ENCODE measurements at places on chromosomes 1 and 21. TPM values are rescaled to one million over a fixed set of nuclear protein-coding genes. Genes with fewer than 3 reads are reported as not detected.

DNA sequence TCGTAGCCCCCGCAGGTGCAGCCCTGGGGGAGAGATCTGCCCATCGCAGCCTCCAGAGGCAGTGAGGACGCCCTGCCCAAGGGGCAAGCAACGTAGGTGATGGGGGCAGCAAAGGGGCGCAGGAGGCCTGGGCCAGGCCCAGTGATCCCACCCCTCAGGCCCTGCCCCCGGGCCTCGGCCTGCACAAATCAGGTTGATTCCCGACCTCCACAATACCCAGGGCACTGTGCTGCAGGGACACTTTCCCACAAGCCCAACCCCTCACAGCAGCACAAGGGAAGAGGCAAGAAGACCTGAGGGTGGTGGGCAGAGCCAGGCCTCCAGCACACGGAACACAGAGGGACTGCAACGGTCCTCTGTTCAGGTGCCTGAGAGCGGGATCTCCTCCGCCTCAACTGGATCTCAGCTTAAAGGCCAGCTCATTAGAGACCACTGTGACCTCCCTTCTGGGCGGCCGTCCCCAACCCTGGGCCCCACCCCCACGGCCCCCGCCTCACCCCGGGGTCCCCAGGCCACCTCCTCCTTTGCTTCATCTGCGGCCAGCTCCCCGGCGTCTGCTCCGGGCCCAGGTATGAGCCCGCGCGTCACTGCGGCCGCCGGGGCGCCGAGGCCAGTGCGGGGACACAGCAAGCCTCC lies 812 bp upstream of the ARF1 start:
- no peak for DNase-seq

DNA sequence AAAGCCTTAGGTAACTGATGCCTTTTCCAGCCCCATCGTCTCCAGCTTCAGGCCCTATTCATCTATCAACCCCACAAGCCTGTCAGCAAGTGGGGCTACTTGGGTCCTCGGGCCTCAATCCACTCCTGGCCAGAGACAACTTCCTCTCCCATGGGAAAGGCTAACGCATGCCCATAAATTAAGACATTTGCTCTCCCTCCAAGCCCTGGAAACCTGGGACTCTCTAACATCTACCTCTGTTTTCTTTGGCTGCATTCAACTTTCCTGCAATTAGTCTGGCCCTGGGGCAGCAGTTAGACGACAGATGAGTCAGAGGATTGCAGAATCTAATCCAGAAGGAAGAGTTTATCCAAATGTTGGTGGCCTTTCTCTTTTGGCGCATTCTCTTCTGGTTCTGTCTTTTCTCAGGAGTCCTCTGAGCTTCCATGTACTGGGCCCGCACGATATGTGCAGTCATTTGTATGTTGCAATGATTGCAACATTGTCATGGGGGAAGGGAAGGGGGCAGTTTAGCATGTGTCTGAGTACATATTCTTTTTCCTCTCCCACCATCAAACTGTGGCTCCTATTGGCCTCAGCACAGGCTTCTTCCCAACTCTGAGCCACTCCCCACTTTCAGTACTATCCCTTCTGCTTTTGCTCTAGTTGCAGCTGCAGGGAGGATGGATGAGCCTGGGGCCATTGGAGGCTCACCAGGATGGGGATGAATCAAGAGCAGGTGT lies 54.4 kb downstream of the NAV1 start:
- peak; percentile 70 for DNase-seq

GRCh38 chr1:212718499-212718898 lies 18.9 kb upstream of the BATF3 start:
- no peak for DNase-seq

The CRNN gene
- total RNA-seq, result not detected

DNA sequence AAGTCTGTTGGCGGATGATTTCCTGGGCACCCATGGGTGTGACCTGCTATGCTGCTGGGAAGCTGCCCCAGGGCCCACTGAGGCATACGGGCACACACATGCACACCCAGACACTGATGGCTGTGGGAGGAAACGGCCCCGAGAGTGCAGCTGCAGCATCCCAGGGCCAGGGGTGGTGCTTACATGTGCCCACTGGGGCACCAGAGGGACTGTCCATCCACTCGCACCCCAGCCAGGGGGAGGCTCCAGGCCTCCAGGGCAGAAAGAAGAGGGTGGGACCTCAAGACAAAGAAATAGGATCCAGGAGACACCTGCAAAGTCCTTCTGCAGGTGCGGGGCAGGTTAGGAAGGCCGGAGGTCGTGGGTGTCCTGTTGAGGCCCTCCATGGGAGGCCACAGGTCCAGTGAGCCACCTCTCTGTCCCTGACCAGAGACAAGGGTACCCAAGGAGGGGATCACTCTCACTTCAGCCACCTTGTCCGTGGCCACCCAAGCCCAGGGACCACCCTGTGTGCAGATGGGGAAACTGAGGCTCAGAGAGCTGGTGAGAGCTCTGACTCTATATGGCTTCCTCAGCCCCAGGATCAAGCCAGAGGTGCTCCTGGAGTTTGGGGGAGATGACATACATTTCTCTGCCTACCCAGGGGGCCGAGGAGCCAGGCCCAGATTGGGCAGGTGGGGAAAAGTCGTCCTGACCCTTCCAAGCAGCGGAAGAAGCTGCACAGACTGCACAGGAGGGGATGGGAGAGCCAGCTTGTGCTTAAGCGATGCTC lies 57.1 kb downstream of the WNT9A start:
- peak; percentile 9 for DNase-seq

The S100A11 gene
- 308 TPM for total RNA-seq

DNA sequence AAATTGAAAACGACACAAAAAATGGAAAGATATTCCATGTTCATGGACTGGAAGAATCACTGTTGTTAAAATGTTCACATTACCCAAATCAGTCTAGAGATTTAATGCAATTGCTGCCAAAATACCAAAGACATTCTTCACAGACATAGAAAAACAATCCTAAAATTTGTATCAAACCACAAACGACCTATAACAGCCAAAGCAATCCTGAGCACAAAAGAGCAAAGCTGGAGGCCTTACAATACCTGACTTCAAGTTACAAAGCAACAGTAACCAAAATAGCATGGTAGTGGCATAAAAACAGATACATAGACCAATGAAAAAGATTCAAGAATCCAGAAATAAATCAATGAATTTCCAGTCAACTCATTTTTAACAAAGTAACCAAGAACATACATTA lies 1077.3 kb downstream of the KCNT2 start:
- DNase-seq, result no peak

The MANEAL gene
- total RNA-seq, result 6.9 TPM

DNA sequence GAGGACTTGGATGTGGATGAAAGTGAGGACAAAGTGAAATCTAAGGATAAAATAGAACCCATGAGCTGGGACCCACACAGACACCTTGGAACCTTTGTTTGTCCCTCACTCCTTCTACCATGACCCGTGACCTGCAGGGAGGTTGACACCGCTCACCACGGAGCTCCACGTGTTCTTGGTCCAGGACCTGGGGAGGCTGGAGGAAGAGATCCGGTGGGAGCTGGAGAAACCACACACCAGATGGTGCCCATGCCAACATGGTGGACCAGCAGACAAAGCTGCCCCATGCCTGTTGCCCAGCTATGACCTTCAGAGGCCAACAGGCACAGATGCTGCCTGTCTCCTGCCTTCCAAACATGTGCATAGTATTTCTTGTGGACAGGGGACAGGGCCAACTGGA lies 721.9 kb downstream of the PTPRU start:
- no peak for DNase-seq

The ARHGEF16 gene
- 81.4 TPM for total RNA-seq

- no peak for DNase-seq
Observed at GRCh38 chr1:85581802-85582686, 1.5 kb downstream of the CCN1 start.

- no peak for DNase-seq
Observed at GRCh38 chr1:39757501-39757900, 13.6 kb downstream of the OXCT2 start.

The OR6F1 gene
- total RNA-seq, result not detected

GRCh38 chr1:33128781-33129180 lies 47.8 kb downstream of the AZIN2 start:
- DNase-seq, result no peak

GRCh38 chr1:192860478-192861185 lies 51.8 kb downstream of the RGS2 start:
- no peak for DNase-seq

The USP1 gene
- total RNA-seq, result 18.6 TPM

- peak; percentile 48 for DNase-seq
Observed at GRCh38 chr1:6743189-6744101, 41.8 kb upstream of the CAMTA1 start.

DNA sequence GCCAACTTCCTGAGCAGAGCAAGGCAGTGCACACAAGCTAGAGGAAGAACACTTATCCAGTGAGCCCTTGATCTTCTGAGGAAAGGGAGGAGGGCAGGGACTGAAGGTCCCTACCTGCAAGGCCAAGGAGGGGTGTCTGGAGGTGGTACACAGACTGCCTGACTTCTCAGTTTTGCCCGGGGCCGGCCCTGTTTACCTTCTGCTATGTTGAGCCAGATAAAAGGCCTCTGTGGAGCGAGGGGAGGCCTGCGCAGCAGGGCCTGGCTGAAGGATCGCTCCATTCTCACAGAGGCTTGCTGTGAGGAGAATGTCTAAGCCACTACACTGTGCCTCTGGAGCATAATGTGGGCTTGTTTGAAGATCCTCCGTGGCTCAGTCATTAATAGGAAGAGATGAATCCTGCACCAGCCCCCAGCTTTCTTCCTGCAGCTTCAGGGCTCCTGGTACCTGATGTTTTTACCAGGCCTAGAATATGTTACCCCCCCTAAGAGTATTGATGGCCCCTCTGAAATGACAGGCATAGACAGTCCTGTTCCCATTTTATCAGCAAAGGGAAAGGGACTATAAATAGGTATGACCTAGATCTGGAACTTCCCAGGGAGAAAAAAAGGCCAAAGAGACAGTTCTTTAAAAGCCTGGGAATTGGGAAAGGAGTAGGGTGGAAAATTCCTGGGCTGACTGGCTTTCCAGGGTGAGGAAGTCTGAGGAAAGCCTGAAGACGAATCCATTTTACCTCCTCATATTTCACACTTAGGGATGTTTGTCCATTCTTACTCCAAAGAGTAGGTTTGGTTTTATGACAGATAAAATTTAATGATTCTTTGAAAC lies 4.7 kb downstream of the POGK start:
- DNase-seq, result no peak

DNA sequence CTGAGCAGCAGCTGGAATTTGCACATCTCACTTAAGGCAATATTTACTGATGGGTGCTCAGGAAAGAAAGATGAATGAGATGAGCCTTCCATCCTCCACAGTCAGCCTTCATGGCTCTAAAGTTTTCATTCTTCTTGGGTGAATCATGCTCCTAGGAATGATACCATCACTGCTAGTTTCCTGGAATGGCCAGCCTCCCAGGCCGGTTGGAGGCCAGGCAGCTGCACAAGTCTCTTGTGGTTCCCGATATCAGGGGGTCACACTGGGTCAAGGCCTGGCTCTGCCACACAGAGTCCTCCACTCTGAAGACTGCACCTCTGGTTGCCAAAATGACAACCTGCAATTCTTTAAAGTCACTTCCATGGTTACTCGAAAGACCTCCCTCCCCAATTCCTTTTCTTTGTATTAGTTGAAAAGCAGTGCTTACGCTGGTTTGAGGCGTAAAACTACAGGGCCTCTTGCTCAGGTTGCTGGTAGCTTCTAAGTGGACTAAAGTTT lies 46.2 kb upstream of the PALMD start:
- DNase-seq, result no peak

The SMPDL3B gene
- 7.0 TPM for total RNA-seq

GRCh38 chr1:40802078-40802741 lies 18.6 kb downstream of the KCNQ4 start:
- peak; percentile 82 for DNase-seq

DNA sequence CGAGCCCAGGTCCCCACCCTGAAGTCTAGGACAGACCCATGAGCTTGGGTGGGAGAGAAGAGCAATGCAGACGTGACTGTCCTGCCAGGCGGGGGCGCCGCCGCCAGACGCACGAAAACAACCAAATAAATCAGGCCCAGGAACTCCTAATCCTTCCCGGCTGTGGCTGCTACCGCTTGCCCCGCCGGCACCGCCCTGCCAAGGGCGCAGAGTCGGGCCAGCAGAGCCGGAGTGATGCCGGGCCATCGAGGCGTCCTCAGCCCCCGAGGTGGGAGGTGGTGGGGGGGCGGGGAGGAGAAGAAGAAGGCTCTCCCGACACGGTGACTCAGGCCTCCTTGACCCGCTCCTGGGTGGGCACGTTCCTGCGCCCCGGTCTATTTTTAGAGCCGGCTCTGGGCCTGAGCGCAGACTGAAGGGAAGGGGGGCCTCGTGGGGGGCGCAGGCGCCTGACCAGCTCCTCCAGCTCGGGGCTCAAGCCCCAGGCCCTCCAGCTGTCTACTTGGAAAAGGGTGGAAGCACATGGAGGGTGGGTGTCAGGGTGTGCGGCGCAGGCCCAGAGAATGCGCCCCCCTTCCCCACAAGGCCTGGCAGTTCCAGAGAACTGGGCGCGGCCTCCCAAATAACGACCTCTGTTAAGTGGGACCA lies 10.7 kb upstream of the COL16A1 start:
- peak; percentile 46 for DNase-seq

The CCDC24 gene
- total RNA-seq, result 39.9 TPM

DNA sequence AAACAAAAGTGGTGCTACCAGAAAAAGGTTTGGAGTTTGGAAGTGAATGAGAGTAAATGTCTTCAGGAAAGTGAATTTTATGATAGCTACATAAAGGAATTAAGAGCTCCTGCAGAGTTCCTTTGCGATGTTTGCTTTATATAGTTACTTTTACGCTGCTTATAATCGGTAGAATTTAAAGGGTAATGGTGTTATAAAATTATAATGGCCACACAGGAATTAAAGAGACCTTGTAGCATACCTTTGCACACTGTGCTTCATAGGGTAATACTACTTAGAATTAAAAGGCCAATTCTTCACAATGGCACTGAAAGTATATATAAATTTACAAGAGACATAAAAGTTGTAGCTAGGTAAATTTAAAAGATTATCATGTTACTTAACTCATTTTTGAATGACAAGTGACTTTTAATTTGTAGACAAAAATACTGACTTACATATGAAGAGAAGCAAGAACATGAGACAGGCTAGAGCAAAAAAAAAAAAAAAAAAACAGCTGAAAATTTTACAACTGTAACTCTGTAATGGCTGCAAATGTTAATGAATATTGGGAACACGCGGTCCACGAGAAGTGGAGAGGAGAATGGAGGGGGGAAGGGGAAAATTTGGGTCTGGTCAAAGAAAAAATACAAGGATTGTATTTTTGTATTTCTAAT lies 65.9 kb upstream of the LBR start:
- DNase-seq, result no peak

The FAM43B gene
- 0.52 TPM for total RNA-seq

Measured in mucosa of gallbladder (tissue), 1 donor.